ENCODE measurements at places on chromosomes 2 and 18.

DNA sequence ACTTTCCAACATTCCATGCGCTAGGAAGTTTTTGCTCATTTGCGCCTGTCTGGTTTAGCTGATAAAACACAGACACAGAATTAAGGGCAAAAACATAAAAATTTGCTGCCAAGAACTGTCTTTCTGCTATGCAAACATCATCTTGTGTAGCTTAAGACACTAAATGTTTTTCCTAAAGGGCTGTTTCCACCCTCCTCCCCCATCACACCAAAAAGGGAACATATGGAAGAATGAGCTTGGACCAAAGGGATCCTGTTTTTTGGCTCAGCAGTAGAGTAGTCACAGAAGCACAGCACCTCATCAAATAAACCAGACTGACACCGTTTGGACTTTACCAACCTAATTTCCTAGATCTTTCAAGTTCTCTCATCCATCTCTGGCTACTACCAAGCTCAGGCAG lies 210.1 kb downstream of the ZNF521 start:
- DNase-seq: no peak

GRCh38 chr2:40126006-40126405 lies 325.9 kb downstream of the SLC8A1 start:
- no peak for DNase-seq

DNA sequence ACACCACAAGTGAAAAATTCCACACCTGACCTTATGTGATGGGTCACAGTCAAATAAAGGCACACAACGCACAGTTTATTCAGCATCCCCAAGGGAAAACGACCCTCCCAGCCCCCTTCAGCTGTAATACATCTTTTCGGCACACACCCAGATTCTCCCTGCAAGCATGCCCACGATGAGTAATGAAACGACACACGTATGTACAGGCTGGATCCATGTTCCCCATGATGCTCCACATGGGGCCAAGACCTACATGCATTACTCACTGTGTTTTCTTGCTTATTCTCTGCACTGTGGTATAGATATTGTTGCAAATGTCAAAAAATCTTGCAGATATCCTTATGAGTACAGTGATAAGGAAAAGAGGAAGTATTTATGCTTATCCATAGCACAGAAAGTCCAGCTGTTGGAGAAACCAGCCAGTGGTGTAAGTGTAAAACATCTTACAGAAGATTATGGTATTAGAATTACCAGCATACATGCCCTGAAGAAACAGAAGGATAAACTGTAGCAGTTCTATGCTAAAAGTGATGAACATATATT lies 32.5 kb upstream of the SGPP2 start:
- no peak for DNase-seq

DNA sequence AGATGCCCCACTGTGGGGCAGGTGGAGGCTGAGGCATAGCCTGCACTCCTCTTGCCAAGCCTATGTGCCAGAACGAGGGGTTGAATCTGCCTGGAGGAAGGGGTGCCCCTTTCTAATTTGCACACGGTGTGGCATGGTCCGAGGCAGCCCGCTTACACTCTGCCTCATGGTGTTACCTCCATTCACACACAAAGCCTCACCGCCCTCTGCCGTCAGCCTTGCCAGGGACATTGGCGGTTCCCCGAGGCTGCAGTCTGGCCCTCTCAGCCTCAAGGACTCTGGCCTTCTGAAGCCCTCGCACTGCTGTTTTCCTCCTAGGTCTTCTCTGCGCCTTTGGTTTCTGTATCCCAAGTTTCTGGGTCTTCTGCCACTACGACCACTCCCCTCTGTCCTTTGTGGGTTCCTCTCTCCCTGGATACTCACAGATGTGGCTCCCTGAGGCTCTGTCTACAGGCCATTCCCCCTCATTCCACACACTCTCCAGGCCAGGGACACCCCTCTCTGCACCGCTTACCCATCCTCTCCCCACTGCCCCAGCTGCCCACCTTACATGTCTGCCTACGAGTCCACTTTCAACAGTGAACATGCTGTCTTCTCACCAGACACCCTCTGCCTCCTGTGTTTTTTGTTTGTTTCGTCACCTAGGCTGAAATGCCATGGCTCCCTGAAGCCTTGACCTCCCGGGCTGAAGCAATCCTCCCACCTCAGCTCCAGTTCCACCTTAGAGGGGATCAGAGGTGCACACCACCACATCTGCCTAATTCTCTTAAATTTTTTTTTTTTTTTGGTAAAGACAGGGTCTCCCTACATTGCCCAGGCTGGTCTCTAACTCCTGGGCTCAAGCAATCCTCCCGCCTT lies 7.9 kb upstream of the ASPRV1 start:
- no peak for DNase-seq

Data from esophagus squamous epithelium (tissue), 5 donors.